NCI-H1417 treated with DMSO at 0.1 percent for 48 hours (cell line): ENCODE measurements at places on chromosomes 16 and 17.

- DNase-seq, result no peak
Measured at GRCh38 chr17:64382061-64382583, 8.5 kb downstream of the PECAM1 start.

DNA sequence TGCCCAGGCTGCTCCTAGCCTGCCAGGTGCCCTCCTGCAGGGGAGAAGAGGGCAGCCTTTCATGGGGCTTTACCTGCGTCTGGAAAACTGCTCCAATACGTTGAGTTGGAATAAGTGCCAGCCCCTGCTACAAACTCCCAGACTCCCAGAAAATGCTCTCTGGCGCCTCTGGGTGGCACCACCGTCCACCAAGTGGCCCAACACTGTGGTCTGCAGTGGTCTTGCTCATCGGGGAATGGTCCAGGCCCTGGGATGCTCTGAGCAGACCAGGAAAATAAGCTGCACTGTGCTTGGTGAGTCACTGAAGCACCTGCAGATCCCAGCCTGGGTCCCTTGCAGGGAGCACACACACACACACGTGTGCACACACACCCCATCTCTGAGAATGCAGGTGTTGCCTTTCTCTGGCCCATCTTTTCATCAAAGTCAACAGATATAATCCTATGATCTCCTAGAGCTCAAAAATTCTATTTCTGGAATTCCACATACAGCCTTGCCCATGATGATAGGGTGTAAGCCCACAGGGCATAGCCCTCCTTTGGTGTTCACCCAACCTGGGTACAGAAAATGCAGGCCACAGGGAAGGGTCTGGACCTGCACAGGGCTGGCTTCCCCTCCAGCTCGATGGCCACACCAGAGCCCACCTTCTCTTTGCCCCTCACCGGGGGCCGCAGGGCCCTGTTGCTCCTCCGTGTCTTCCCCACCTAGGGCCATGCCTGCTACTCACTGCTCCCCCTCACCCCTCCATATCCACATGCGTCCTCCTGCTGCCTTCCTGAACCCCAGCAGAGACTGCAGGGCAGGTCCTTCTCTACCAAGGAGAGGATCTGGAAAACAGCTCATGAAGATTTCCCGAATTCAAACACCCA, 20.5 kb downstream of the CDIP1 start:
- DNase-seq, result no peak

- no peak for DNase-seq
Measured at GRCh38 chr17:17564896-17565295, 26.6 kb downstream of the PEMT start.

DNA sequence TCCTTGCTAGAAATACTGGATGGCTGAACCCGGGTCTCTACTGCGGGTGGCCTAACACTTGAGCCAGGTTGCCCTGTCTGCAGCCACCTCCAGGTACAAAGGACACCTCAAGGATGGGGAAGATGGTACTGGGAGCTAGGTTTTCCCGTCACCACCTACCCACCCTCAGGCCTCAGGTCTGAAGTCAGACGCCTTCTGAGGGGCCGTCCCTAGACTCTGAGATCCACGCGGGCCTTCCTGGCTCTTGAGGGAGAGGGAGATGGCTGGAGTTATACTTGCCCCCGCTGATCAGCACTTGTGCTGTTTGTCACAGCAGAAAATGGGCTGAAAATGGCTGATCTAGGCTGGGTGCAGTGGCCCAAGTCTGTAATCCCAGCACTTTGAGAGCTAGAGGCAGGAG, 10.6 kb downstream of the TRPV3 start:
- DNase-seq, result no peak

DNA sequence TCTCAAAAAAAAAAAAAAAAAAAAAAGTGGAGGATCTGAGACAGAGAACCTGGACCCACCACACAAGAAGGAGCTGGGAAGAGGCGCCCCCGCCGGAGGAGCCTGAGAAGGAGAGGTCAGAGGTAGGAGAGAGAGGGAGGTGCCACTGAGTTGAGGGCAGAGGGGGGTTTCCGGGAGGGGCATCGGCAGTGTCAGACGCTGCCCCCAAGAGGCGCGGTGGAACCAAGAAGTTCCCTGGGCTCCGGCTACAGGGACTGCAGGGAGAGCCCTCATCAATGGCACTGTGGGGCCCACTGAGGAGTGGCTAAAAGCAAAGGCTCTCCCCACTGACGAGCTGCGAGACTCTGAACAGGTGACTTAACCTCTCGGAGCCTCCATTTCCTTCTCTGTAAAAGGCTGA, 4.2 kb downstream of the CCDC42 start:
- no peak for DNase-seq

GRCh38 chr17:27608328-27609230, 22.4 kb upstream of the LGALS9 start:
- no peak for DNase-seq

GRCh38 chr17:21089933-21090901, 36.5 kb upstream of the DHRS7B start:
- DNase-seq, result no peak

DNA sequence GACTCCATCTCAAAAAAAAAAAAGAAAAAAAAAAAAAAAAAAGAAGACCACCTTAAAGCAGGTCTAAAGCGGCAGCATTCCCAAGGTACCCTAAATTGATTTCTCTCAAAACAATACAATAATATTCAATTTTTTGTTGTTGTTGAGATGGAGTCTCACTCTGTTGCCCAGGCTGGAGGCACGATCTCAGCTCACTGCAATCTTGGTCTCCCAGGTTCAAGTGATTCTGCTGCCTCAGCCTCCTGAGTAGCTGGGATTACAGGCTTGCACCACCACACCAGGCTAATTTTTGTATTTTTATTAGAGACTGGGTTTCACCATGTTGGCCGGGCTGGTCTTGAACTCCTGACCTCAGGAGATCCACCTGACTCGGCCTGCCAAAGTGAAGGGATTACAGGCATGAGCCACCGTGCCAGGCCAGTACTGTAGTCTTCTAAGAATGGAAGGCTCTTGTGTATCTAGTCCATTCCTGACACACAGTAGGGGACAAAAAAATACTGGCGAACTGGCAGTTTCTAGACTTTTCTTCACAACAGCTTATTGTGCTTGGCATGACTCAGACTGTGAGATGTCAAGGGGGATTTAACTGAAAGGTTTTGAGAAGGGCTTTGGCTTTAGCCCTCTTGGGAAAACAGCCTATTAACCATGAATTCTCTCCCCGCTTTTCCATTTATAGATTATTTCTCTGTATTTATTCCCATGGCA, 17.3 kb downstream of the CDR2 start:
- no peak for DNase-seq

DNA sequence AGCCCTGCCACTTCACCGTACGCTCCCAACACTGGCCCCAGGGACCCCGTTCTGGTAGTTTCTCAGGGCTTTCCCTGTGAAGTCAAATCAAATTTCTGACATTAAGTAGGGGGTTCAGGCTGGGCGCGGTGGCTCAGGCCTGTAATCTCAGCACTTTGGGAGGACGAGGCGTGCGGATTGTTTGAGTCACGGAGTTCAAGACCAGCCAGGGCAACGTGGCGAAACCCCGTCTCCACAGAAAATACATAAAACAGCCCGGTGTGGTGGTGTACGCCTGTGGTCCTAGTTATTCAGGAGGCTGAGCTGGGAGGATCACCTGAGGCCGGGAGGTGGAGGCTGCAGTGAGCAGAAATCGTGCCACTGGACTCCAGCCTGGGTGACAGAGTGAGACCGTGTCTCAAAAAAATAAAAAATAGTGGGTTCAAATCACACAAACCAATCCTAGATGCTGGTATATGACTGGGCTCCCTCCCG, 632 bp downstream of the CYBC1 start:
- DNase-seq, result no peak

DNA sequence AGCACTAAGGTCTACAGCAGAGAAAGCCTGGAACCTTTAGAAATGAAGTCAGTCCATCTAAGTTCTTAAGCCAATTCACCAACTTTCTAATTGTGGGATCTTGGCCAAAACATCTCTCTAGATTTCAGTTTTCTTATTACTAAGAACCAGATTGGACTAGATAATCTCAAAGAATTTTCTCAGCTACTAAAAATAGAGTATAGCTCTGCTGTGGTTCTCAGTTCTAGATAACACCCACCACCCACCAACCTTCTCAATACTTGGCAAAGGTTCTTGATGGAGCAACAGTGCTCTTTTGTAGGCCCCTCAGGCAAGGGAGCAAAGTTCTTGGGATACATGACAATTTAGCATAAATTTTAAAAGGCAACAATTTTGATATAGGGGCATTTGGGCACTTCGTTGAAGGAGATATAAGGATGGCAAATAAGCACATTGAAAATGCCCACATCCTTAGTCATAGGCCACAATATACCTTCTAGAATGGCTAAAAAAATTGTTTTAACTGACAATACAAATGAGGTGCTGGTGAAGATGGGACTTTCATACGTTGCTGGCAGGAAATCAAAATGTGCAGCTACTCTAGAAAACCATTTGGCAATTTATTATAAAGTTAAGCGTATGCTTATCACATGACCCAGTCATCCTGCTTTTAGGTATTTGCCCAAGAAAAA, 74.4 kb upstream of the TMEM132E start:
- no peak for DNase-seq

GRCh38 chr16:76278086-76278485, 885 bp downstream of the CNTNAP4 start:
- DNase-seq, result no peak

GRCh38 chr16:86200722-86201121, 301.8 kb downstream of the IRF8 start:
- no peak for DNase-seq

- DNase-seq, result no peak
Measured at GRCh38 chr16:72974142-72974769, 73.7 kb downstream of the ZFHX3 start.

- DNase-seq, result no peak
Measured at GRCh38 chr17:75723171-75723930, 2.1 kb downstream of the ITGB4 start.

DNA sequence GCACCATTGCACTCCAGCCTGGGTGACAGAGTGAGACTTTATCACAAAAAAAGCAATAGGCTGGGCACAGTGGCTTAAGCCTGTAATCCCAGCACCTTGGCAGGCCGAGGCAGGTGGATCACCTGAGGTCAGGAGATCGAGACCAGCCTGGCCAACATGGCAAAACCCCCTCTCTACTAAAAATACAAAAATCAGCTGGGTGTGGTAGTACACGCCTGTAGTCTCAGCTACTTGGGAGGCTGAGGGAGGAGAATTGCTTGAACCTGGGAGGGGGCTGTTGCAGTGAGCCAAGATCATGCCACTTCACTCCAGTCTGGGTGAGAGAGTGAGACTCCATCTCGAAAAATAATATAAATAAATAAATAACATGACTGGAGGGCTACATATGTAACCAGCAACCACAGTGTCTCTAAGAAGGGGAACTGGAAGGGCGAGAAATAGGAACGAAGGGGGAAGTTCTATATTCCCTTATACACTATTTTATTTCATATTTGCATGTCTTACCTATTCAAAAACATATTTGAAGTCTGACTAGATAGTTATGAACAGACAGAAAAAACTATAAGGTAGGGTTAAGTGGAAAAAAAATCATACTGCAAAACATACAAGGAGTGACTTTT, 25.9 kb downstream of the MYH11 start:
- DNase-seq, result no peak

DNA sequence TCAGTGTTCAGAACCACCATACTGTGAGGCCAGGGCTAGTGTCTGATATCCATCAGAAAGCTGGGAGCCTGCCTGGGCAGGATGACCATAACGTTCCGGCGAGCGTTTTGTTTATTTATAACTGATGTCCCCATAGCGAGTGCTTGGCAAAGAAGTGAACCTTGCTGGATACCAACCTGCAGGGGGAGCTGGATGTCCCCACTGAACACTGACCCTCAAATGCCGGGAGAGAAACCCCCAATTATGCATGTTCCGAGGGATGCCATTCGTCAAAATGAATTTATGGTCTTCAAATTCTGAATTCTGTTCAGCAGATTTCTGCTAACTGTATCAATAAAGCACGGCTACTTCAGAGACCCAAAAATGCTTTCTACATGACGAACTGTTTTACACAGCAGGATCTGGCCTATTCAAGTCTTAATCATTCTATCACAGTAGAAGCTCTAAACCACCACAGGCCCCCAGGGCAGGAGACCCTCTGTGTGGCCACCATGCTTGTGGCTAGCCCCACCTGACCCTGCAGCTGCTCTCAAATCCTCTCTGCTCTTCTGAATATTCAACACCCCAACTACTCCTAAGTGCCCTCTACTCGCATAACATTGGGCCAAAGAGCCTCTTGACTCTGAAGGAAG, 15.2 kb downstream of the MED24 start:
- DNase-seq, result no peak
